ENCODE measurements at places on chromosomes 12 and 14.

GRCh38 chr12:71036526-71036925, 116.0 kb upstream of the PTPRR start:
- DNase-seq = no peak

- DNase-seq = no peak
Observed at GRCh38 chr12:26226122-26226521, 30.7 kb downstream of the SSPN start.

DNA sequence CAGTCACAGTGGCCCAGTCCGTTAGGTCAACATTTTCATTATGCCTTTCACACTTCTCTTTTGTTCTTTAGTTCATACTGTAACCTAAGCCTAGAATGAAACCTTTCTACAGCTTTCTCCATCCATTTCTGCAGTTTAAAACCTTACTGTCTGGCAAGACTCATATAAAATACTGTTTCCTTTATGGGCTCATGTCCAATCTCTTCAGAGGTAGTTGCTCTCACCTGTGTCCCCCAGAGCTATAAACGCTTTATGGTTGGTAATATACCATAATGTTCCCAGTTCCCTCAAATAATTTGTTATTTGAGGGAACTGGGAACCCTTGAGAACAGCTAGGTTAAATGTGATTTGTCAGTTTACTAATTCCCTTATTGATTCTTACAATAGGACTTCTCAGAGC, 83.0 kb downstream of the SRGAP1 start:
- DNase-seq = no peak

DNA sequence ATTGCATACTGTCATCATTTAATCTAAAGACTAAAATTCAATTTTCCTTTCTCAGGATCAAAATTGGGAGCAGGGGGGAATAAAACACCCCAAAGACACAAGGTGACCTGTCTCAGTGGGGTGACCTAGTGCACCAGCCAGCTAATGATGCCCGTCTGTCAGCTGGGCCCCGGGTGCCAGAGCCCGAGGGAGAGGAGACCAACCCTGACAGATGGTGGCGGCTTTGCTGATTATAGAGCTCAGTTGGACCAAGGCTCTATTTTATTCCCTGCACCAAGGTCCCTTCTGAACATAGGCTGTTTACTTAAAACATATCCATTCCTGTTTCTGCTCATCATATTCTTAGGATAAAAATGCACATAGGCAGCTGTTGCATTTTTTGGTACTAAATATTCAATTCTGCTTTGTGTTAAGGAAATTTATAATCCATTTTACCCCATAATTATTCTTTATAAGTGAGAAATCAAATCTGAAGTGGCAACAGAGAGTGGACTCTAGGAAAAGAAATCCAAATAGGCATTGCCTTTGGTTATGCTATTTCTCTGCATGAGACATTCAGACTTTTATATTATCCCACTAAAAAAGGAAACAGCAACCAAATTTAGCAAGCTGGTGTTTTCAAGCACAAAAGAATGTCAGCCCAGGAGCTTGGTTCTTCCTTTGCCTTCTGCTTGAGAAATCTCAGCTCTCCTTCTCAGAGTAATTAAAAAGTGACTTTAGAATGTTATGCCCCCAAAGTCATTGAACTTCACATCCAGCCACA, 96.8 kb upstream of the IFNG-AS1 start:
- no peak for DNase-seq

DNA sequence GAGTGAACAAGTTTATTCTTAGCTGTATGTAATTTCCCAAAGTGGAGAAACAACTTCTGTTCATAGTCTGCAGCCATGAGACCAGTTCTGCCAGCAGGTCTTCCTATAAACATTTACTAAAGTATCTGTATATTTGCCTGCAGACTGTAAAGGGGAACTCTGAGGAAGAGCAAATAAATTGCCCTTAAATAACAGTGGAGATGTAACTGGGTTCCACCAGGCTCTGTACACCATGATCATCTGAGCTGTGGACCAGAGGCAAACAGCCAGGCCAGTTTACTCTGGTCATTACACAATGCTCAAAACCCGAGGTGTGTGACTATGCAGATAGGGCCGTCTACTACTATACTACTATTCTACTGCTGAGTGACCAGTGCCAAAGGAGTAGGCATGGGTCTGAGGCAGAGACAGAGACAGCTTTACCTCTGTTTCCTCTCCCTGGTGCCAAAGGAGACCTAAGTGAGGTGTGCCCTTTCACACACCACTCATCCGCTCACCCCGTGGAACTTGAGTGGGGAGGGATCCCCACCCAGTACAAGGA, 21.1 kb upstream of the CERS5 start:
- DNase-seq = no peak

GRCh38 chr12:107492393-107493134, 193.0 kb upstream of the PWP1 start:
- no peak for DNase-seq

DNA sequence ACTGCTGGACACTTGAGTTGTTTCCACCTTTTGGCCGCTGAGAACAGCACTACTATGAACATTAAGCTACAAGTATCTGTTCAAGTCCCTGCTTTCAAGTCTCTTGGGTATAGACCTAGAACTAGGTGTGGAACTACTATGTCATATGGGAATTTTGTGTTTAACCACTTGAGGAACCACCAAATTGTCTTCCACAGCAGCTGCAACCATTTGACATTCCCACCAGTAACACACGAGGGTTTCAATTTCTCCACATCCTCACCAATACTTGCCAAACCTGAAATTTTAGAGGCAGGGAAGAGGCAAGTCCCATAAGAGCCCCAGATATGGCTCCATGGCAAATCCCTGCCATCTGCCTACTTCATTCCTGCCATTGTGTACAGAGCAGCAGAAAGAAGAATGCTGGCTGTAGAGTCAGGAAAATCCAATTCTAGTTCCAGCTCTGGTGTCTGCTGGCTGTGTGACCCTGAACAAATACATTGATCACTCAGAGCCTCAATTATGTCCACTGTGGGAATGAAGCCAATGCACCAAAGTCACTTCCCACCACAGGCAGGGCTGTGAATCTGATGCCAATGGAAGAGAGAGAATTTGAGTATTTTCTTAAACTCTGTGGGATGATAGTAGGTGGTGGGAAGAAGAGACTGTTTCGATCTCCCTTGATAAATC, 17.8 kb downstream of the PITPNM2 start:
- no peak for DNase-seq

All from RPMI8226 (cell line).